ENCODE measurements at places on chromosomes 3 and 15.

DNA sequence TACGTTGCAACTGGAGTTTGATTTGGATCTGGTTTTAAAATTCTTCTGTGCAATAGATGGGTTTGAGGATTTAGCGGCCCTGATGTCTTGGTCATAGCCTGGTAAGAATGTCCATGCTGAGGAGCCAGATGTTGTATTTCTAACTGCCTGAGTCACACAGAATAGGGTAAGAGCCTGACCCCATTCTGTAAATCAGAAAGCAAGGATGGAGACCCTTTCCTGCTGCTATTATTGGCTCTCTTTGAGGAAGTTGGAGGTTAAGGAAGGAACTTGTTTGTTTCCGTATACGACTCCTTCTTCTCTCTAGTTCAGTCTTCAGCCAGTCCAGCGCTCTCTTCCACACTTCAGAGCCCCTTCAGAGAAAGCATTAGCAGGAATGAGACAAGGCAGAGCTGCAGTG, 65.1 kb downstream of the HCN4 start:
- no peak overlapping the region for H3K27ac ChIP-seq
- H3K4me3 ChIP-seq, result no peak overlapping the region
- no peak for DNase-seq
- no peaks in the 10 kb centered on the region for H3K36me3 ChIP-seq

- H3K4me1 ChIP-seq, result no peaks in the 10 kb centered on the region
- no peaks in the 10 kb centered on the region for H3K27me3 ChIP-seq
- H3K4me3 ChIP-seq, result no peak overlapping the region
- DNase-seq, result no peak
- no peaks in the 10 kb centered on the region for H3K36me3 ChIP-seq
Observed at GRCh38 chr15:29078541-29078940, 191.1 kb downstream of the NSMCE3 start.

DNA sequence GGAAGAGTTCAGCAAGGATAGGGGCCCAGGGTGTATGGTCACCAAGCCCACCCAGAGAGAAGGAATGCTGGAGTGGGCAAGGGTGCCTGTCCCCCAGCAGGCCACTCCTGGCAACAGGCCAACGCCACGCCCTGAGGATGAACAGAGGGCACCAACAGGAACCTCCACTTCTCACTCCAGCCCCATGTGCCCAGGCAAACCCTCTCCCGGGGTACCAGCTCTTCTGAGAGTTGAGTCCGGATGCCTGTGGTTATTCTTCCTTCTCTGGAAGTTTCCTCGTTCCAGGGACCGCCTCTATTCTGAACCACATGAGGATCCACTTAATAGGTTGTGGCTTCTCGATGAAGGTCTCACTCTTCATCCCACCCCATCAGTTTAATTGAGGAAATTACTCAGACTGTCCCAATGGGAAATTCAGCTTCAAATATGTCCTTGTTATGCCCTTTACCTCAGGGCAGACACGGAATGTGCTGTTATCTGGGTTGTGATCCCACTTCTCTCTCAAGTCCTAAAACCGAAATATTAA, 114.3 kb downstream of the LIPC start:
- no peaks in the 10 kb centered on the region for H3K4me1 ChIP-seq
- no peaks in the 10 kb centered on the region for H3K36me3 ChIP-seq
- no peak overlapping the region for H3K4me3 ChIP-seq
- no peak for DNase-seq

GRCh38 chr15:64875641-64876223, 34.0 kb downstream of the PLEKHO2 start:
- H3K4me3 ChIP-seq, result no peak overlapping the region
- no peaks in the 10 kb centered on the region for H3K27me3 ChIP-seq
- DNase-seq, result no peak
- H3K4me1 ChIP-seq, result no peaks in the 10 kb centered on the region
- no peaks in the 10 kb centered on the region for H3K36me3 ChIP-seq

- no peak for DNase-seq
- no peaks in the 10 kb centered on the region for H3K4me1 ChIP-seq
- no peak overlapping the region for H3K27ac ChIP-seq
Observed at GRCh38 chr15:70835415-70835814, 18.5 kb downstream of the LARP6 start.

DNA sequence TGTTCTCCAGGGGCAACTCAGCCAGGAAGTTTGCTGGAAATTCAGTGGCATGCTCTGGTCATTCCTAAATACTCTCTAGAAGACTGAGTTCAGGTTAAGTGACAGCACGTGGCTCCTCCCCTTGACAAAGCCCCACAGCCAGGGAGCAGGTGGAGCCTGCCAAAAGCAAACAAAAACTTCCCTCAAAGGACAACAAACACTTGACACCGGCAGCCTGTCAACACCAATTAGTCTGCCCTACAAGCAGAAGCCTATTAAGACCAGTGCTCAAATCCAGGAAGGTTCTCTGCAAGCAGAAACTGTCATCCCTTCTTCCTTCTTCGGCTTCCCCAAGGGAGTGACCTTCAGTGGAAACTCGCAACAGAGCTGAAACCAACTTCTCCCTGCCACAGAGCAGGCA, 5.0 kb downstream of the MEX3B start:
- H3K27ac ChIP-seq, result no peak overlapping the region
- H3K4me3 ChIP-seq, result no peak overlapping the region
- H3K27me3 ChIP-seq, result no peaks in the 10 kb centered on the region
- H3K4me1 ChIP-seq, result peaks cover 4% of the 10 kb centered on the region
- no peaks in the 10 kb centered on the region for H3K36me3 ChIP-seq

- H3K4me3 ChIP-seq, result peak within 1 kb of the TSS; percentile 87
- DNase-seq, result peak; percentile 97
- peak within 1 kb of the TSS; percentile 73 for H3K27ac ChIP-seq
- no peaks in the 10 kb centered on the region for H3K27me3 ChIP-seq
- peaks cover 47% of the 10 kb centered on the region for H3K4me1 ChIP-seq
Observed at GRCh38 chr3:186567072-186567921, at the start of gene TBCCD1. Gene TBCCD1 (minus strand): TSS chr3:186567339. CDS start chr3:186564329, 3,010 bp downstream.

DNA sequence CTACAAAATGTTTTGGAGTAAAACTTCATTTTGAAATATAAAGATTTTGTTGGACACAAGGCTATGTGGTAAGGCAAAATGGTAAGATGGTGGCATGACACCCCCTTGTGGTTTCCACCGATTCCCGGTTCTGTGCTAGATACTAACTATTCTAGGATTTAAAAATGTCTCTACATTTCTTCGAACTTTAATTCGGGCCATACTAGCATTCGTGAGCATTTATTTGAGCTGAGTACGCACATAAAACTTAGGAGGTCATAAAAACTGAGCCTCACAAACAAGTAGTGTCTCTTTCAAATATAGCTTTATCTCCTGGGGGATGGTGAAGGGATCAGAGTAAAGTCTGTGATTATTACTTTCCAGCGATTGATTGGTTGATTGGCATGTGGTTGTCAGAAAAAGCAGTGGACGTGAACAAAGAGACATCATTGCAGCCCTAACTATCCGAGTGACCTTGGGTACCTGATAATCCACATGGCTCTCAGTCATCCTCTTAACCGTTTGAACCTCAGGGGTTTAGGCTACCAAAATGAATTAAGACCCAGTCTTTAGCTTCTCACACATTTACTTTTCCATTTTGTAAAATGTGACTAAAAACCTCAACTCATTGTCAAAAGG, 1.1 kb upstream of the ZNF639 start:
- no peak overlapping the region for H3K27ac ChIP-seq
- H3K36me3 ChIP-seq, result peaks cover 7% of the 10 kb centered on the region
- H3K4me1 ChIP-seq, result peaks cover 30% of the 10 kb centered on the region
- H3K4me3 ChIP-seq, result peak overlapping the region; percentile 86
- H3K27me3 ChIP-seq, result no peaks in the 10 kb centered on the region
- DNase-seq, result peak; percentile 74

- no peaks in the 10 kb centered on the region for H3K4me1 ChIP-seq
- DNase-seq, result no peak
- no peaks in the 10 kb centered on the region for H3K27me3 ChIP-seq
- H3K36me3 ChIP-seq, result no peaks in the 10 kb centered on the region
- H3K27ac ChIP-seq, result no peak overlapping the region
Observed at GRCh38 chr3:178518660-178519396, 17.4 kb upstream of the KCNMB2 start.

DNA sequence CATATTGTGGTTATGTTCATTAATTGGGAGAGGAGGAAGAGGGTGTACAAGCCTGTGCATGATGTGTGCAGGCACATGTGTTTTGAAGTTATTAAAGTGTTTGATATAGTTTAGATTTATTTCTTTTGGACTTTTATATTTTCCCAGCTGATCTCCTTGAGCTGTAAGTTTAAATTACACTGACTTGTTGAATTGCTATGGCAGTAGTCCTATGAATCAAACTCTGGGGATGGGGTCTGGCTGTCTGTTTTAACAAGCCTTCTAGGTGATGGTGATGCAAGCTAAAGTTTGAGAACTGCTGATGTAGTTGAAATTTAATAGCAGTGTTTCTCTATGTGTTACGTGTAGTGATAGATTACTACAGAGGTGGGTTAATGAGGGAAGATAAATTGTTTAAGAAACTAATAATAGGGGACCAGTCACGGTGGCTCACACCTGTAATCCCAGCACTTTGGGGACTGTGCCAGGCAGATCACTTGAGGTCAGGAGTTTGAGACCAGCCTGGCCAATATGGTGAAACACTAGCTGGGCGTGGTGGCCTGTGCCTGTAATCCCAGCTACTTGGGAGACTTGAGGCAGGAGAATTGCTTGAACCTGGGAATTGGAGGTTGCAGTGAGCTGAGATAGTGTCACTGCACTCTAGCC, 7.0 kb downstream of the ARIH1 start:
- H3K4me3 ChIP-seq, result no peak overlapping the region
- no peak overlapping the region for H3K27ac ChIP-seq
- DNase-seq, result no peak
- H3K36me3 ChIP-seq, result peaks cover 56% of the 10 kb centered on the region
- H3K27me3 ChIP-seq, result no peaks in the 10 kb centered on the region

GRCh38 chr3:116035429-116035828, 409.9 kb downstream of the LSAMP start:
- H3K4me1 ChIP-seq, result peaks cover 7% of the 10 kb centered on the region
- no peaks in the 10 kb centered on the region for H3K36me3 ChIP-seq
- no peak overlapping the region for H3K4me3 ChIP-seq
- no peak overlapping the region for H3K27ac ChIP-seq
- no peaks in the 10 kb centered on the region for H3K27me3 ChIP-seq

GRCh38 chr15:38005953-38006808, 71.7 kb downstream of the TMCO5A start:
- DNase-seq, result peak; percentile 51
- H3K4me1 ChIP-seq, result peaks cover 10% of the 10 kb centered on the region
- H3K4me3 ChIP-seq, result no peak overlapping the region
- no peaks in the 10 kb centered on the region for H3K27me3 ChIP-seq
- no peak overlapping the region for H3K27ac ChIP-seq
- H3K36me3 ChIP-seq, result no peaks in the 10 kb centered on the region

- no peaks in the 10 kb centered on the region for H3K36me3 ChIP-seq
- no peak for DNase-seq
- H3K4me1 ChIP-seq, result no peaks in the 10 kb centered on the region
- H3K27ac ChIP-seq, result no peak overlapping the region
- H3K27me3 ChIP-seq, result no peaks in the 10 kb centered on the region
Observed at GRCh38 chr15:60620708-60621107, 141.8 kb upstream of the ICE2 start.

- DNase-seq, result peak; percentile 14
- no peaks in the 10 kb centered on the region for H3K27me3 ChIP-seq
- H3K27ac ChIP-seq, result no peak overlapping the region
- H3K4me3 ChIP-seq, result no peak overlapping the region
- H3K36me3 ChIP-seq, result no peaks in the 10 kb centered on the region
- H3K4me1 ChIP-seq, result 0 out of 2 replicates have a peak, but pooled peaks cover 4% of the 10 kb centered on the region
Observed at GRCh38 chr3:151604891-151605290, 128.8 kb upstream of the AADACL2 start.

- H3K4me1 ChIP-seq, result peaks cover 41% of the 10 kb centered on the region
- H3K4me3 ChIP-seq, result peak overlapping the region; percentile 45
- no peaks in the 10 kb centered on the region for H3K36me3 ChIP-seq
- H3K27ac ChIP-seq, result peak overlapping the region; percentile 67
Observed at GRCh38 chr3:187773233-187774184, 28.2 kb upstream of the BCL6 start.

- no peak overlapping the region for H3K4me3 ChIP-seq
- no peaks in the 10 kb centered on the region for H3K27me3 ChIP-seq
- no peak overlapping the region for H3K27ac ChIP-seq
- peaks cover 45% of the 10 kb centered on the region for H3K36me3 ChIP-seq
- DNase-seq, result no peak
Observed at GRCh38 chr15:38486936-38487335, 33.0 kb downstream of the FAM98B start.

DNA sequence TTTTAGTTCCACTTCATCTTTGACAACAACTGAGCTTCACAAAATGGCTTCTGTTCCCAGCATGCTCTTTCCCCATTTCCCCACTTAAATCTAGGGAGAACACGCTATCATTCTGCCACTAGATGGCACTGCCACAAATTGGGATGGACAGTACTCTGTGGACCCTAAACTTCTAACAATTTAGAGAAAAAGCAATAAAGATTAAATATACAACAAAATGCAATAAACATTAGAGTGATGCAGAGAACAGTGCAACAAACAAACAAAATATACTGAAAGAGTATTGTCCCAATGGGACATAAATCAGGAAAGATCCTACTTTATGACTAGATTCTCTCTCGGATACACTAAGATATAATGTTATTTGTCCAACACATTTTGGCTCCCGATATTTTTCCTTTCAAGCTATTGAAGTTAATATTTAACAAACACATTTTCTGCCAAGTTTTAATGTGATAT, 169.7 kb upstream of the TMCO5A start:
- H3K27me3 ChIP-seq, result no peaks in the 10 kb centered on the region
- peak; percentile 91 for DNase-seq
- no peak overlapping the region for H3K27ac ChIP-seq
- peaks cover 4% of the 10 kb centered on the region for H3K4me1 ChIP-seq
- H3K36me3 ChIP-seq, result no peaks in the 10 kb centered on the region

- DNase-seq, result no peak
- no peaks in the 10 kb centered on the region for H3K36me3 ChIP-seq
- H3K4me3 ChIP-seq, result no peak overlapping the region
- H3K27me3 ChIP-seq, result no peaks in the 10 kb centered on the region
- no peak overlapping the region for H3K27ac ChIP-seq
Observed at GRCh38 chr3:34583451-34583850, 785.0 kb downstream of the PDCD6IP start.

- H3K36me3 ChIP-seq, result no peaks in the 10 kb centered on the region
- H3K4me1 ChIP-seq, result peaks cover 20% of the 10 kb centered on the region
- H3K27me3 ChIP-seq, result 0 out of 2 replicates have a peak, but pooled peaks cover 3% of the 10 kb centered on the region
- no peak overlapping the region for H3K4me3 ChIP-seq
Observed at GRCh38 chr3:55620351-55621025, 133.4 kb upstream of the WNT5A start.

GRCh38 chr3:64179249-64179648, 46.0 kb downstream of the PRICKLE2 start:
- H3K27ac ChIP-seq, result no peak overlapping the region
- H3K27me3 ChIP-seq, result no peaks in the 10 kb centered on the region
- no peaks in the 10 kb centered on the region for H3K36me3 ChIP-seq
- DNase-seq, result no peak

GRCh38 chr15:71651750-71652186, 158.6 kb upstream of the NR2E3 start:
- peaks cover 3% of the 10 kb centered on the region for H3K4me1 ChIP-seq
- H3K36me3 ChIP-seq, result no peaks in the 10 kb centered on the region
- DNase-seq, result peak; percentile 78
- H3K4me3 ChIP-seq, result no peak overlapping the region
- H3K27ac ChIP-seq, result no peak overlapping the region

Measured in Karpas-422 (cell line).